ENCODE measurements at places on chromosomes 7 and 10. TPM values are rescaled to one million over a fixed set of nuclear protein-coding genes. Genes with fewer than 3 reads are reported as not detected.

DNA sequence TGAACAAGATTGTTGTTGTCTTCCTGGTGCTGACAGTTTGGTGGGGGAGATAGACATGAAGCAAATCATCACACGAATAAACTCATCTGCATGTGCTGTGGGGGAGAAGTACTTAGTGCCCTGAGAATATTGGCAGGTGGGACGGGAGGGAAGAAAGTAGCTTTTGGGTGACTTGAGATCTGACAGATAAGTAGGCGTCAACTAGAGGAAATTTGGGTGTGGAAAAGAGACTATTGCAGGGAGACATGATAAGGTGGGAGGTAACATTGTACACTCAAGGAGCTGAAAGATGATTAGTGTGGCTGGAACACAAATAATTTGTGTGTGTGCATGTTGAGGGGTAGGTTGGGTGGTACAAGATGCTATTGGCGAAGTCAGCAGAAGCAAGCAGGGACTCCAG is 30.1 kb downstream of the CNNM2 start:
- no peak for DNase-seq

DNA sequence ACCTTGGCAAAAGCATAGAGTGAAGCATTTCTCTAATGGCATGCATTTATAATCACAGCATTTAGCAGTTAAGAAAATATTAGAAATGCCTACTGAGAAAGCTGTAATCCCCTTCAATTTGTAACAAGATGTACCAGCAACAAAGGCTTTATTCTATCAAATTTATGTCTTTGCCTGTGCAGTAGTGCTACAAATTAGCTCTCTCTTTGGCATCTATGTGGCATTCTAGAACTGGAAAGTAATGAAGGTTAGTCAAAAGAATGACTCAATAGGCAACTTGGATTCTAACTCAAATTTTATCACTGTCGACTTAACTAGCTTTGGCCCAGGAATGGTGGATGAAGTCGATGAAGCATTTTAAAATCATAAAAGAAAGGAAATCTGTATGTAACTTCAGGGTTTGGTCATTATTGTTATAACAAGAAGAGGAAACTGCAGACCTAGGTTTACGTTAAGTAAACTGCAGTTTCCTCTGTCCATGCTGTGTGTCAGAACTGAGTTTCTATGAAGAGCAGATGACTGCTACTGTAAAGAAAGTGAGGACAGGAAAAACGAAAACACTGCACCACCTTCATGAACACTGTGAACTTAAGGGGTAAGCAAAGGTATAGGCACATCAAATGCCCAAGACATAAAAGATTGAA is 140.0 kb downstream of the RAPGEF5 start:
- no peak for DNase-seq

DNA sequence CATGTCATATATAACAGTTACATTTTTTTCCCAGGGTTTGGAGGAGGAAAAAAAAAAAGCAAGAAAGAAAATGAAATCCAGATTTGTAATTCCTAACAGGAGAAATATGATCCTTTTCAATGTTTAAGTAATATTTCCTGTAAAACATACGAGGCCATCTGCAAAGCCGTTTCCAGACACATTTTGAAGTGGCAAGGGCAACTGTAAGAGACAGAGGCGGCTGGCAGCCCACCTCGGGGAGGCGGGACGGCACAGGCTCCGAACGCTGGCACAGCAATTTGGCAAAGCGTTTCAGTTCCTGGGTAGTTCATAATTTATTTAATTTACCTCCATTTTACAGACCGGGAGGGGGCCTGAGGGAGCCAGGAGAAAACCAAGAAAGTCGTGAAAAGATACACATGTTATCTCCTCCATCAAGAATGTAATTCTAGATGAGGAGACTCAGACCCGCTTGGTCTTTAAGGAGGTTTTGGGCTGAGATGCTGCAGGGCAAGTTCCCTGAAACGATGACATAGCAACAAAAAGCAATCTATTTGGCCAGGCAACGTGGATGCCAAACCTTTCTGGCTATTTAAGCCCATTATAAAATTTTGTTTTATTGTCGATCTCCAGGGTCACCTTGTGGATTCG is 448.5 kb upstream of the MKI67 start:
- no peak for DNase-seq

GRCh38 chr7:20219446-20220292 is 2.5 kb upstream of the MACC1 start:
- no peak for DNase-seq

GRCh38 chr10:103764296-103765088 is 90.9 kb downstream of the SH3PXD2A start:
- no peak for DNase-seq

Gene NAT16
- not detected for total RNA-seq

Gene LRRD1
- not detected for total RNA-seq

Data from activated T-helper 1 cell treated with anti-CD3 and anti-CD28 coated beads, Interleukin-12 subunit alpha, Interleukin-12 subunit beta, Interleukin-2, Interleukin-4 antibody, amounts not matched to agents 30 ng/mL and 10 ng/mL and 1 ng/mL, durations not matched to agents 14 hours and 24 hours and 36 hours (primary cell).